Hematopoietic multipotent progenitor cell treated with erythropoietin and hydrocortisone succinate and interleukin-3 and kit ligand, for 17 days (in vitro differentiated cells): ENCODE measurements at places on chromosomes 12 and 14.

GRCh38 chr12:27667540-27667939, 28.7 kb upstream of the REP15 start:
- DNase-seq = no peak

- DNase-seq = no peak
These were observed 250.0 kb downstream of the PHLDA1 start for GRCh38 chr12:75781532-75782046.

- peak; percentile 59 for DNase-seq
These were observed 31.7 kb downstream of the TNFAIP2 start for GRCh38 chr14:103155010-103155409.

- DNase-seq = no peak
These were observed 386.7 kb downstream of the DAD1 start for GRCh38 chr14:22202313-22202712.

- DNase-seq = no peak
These were observed 42.9 kb downstream of the WDR89 start for GRCh38 chr14:63598807-63599206.

GRCh38 chr12:10557766-10558165, 52.1 kb downstream of the EIF2S3B start:
- no peak for DNase-seq

GRCh38 chr12:107080299-107080698, 13.1 kb downstream of the CRY1 start:
- DNase-seq = no peak

- DNase-seq = no peak
These were observed 157.4 kb upstream of the ARID2 start for GRCh38 chr12:45572114-45572513.

GRCh38 chr12:28569698-28570411, 379.6 kb downstream of the CCDC91 start:
- DNase-seq = no peak
